ENCODE measurements at places on chromosomes 16 and 17. TPM values are rescaled to one million over a fixed set of nuclear protein-coding genes. Genes with fewer than 3 reads are reported as not detected.

PTGES3L gene
- not detected for total RNA-seq

KRTAP4-9 gene
- total RNA-seq: not detected

DNA sequence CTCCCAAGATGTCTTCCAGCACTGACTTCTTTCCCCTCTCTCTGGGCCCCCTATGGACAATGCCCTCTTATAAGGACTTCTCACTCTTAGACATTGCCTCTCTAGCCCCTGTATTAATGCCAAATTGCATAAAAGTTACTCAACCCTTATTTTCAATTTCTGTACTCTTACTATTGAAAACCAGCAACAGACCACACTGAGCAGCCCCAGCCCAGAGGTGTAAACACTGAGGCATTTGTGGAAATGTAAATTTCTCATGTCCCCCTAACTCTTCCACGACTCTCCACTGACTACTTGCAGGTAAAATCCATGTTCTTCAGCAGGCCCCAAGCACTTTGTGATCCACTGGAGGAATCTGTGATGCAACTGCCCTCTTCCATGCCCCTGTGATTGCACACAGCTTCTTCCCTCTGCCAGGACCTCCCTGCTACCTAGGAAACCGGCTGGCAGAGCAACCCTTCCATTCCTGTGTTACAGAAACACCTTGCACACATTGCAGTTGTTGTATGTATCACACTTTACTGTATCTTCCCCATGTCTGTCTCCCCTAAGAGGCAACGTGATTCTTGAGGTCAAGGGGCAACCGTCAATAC lies 4.4 kb downstream of the N4BP1 start:
- DNase-seq: no peak

GRCh38 chr16:83744441-83744981 lies 63.3 kb upstream of the HSBP1 start:
- DNase-seq: no peak

- no peak for DNase-seq
Observed at GRCh38 chr17:63764716-63765115, 8.7 kb downstream of the CCDC47 start.

RND2 gene
- total RNA-seq: 1.1 TPM

PPY gene
- not detected for total RNA-seq

TUBB3 gene
- 34.9 TPM for total RNA-seq

- DNase-seq: no peak
Observed at GRCh38 chr17:45861165-45861564, 16.5 kb downstream of the SPPL2C start.

DNA sequence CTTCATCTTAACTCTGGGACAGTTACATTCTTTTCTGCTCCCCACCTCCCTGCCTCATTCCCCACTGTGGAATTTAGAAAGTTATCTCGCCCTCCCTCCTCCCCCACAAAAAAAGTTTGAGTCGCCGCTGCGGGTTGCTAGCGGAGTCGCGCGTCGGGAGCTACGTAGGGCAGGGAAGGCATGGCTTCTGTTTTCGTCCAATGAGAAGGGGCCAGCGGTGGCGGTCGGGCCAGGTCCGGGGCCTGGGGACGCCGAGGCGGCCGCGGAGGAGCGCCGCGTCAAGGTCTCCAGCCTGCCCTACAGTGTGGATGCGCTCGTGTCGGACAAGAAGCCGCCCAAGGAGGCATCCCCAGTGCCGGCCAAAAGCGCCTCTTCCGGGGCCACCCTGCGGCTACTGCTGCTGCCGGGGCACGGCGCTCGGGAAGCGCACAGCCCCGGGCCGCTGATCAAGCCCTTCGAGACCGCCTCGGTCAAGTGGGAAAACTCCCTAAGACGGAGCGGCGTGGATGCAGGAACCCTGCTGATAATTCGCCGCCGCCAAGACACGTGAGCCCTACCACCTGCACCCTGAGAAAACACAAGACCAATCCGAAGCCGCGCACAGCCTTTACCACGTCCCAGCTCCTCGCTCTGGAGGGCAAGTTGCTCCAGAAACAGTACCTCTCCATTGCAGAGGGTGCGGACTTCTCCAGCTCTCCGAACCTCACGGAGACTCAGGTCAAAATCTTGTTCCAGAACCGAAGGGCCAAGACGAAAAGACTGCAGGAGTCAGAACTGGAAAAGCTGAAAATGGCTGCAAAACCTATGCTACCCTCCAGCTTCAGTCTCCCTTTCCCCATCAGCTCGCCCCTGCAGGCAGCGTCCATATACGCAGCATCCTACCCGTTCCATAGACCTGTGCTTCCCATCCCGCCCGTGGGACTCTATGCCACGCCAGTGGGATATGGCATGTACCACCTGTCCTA lies 8.9 kb downstream of the OR4D1 start:
- no peak for DNase-seq

ASGR1 gene
- total RNA-seq: 1.2 TPM
